ENCODE measurements at places on chromosomes 2 and 18. TPM values are rescaled to one million over a fixed set of nuclear protein-coding genes. Genes with fewer than 3 reads are reported as not detected.

The BOK gene
- polyA plus RNA-seq: 37.4 TPM

DNA sequence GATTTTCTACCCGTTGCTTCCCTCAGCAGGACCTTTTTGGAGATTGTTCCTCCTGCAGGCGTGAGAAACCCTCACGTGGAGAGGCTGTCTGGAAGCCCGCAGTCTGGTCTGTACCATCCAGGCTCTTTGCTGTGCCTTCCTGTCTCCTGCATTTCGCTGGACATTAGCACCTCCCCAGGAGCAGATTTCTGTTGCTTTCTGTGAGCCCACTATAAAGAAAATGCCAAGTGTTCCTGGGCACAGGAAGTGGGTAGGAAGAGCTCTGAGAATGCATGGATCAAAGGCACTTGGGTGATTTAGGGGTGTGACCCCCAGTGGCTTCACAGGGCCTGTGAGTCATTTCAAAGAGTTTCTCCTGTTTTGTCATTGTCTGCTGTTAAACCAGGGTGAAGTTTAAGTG lies 27.3 kb downstream of the SPTBN1 start:
- DNase-seq: no peak

- DNase-seq: no peak
Measured at GRCh38 chr2:130896813-130897212, 60.1 kb downstream of the ARHGEF4 start.

- DNase-seq: no peak
Measured at GRCh38 chr2:112821142-112821541, 15.4 kb downstream of the IL1B start.

DNA sequence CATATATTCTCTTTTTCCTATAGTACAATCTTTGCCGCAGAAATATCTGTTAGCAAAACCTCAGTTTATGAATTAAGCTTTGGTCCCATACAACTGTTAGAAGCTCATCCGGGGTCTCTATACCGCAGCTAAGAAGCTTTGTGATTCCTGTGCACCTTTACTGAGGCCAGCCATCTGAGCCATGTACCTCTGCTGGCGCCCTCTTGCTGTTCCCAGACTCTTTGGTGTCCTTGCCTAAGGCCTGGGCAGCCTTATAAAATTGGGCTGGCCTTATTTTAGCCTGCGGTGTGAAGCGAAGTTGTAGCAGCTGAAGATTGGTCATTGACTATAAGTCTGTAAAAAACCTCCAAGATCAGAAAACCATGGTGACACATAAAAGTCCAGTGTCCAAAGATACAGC lies 1135.1 kb upstream of the CHAC2 start:
- DNase-seq: no peak
